Frontal cortex (tissue), 4 donors: ENCODE measurements at places on chromosomes 5 and 9.

GRCh38 chr5:91188755-91189154 lies 194.4 kb downstream of the ARRDC3 start:
- no peak for DNase-seq

DNA sequence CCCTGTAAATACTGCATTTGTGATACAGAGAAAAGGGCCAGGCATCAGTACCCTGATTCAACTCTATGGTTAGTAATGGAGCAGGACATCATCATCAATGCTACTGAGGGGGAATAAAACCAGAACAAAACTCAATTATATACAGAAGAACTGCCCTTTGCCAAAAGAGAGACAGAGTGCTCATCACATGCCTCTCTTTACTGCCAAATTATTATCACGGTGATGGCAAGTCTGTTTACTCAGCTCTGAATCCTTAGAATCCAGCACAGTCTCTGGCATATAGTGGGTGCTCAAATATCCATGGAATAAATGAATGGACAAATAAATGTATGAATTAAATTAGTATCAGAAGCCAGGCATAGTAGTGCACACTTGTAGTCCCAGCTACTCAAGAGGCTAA lies 130.2 kb downstream of the TTC39B start:
- no peak for DNase-seq

DNA sequence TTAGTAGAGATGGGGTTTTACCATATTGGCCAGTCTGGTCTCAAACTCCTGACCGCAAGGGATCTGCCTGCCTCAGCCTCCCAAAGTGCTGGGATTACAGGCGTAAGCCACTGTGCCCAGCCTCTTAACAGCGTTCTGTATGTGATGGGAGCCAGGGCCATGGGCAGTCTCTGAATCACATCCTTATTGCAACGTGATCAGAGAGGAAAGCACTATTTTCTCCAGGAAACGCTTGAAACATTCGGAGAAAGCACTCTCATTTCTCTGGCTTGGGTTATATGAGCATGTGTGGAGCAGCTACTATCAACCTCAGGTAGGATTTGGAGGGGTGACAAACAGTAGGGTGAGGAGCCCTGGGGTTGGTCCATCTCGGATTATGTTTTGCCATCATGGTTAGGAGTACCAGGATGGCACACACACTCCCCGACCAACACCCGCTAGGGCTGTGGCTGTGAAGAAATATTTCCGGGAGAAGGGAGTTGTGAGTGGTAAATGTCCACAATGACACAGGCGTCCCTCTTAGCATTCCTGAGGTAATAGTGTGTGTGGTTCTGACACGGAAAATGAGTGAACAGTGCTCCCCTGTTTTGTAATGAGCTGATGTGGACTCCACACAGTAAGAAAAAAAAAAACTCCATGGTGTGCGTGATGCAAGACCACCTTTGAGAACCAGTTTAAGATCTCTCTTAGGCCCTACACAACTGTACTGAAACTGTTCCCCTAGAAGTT lies 406.2 kb upstream of the ZNF608 start:
- DNase-seq = no peak

- no peak for DNase-seq
Observed at GRCh38 chr9:75960551-75960950, 70.1 kb downstream of the PCSK5 start.

GRCh38 chr9:93326056-93326455 lies 125.4 kb upstream of the FAM120A start:
- no peak for DNase-seq

GRCh38 chr5:62521319-62521718 lies 57.3 kb upstream of the LRRC70 start:
- DNase-seq = no peak

GRCh38 chr5:78504704-78505677 lies 143.6 kb downstream of the LHFPL2 start:
- peak; percentile 77 for DNase-seq

DNA sequence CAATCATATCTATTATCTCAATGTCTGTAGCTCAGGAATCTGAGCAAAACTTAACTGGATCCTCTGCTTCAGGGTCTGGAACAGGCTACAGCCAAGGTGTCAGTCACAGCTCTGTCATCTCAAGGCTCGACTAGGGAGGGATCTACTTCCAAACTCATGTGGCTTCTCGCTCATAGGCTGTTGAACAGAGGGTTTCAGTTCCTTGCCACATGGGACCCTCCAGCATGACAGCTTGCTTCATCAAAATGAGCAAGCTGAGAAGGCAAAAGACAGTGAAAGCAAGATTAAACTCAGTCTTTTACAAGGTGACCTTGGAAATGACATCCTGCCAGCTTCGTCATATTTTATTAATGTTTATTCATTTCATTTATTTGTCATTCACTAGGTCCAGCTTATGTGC lies 111.7 kb downstream of the GADD45G start:
- DNase-seq = no peak

DNA sequence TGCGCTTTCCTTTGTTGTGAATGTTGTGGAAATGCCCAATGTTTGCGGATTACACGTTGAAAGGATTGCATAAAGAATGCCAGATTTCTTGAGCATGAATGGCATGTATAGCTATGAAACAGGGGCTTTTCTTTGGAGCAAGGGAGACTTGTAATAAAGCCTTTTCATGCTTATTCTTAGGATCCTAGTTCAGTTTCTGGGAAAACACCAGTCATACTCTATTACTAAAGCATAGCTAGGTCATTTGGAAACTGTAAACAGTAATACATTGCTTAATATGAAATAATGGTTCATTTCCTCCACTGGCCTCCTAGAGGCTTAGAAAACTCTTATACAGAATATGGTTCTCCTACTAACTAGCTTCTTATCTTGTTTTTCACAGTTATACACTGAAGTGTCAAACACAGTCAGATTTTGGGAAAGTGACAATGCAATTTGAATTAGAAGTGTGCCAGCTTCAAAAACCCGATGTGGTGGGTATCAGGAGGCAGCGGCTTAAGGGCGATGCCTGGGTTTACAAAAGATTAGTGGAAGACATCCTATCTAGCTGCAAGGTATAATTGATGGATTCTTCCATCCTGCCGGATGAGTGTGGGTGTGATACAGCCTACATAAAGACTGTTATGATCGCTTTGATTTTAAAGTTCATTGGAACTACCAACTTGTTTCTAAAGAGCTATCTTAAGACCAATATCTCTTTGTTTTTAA lies 104.2 kb downstream of the MELK start:
- DNase-seq = no peak

- DNase-seq = no peak
Observed at GRCh38 chr5:128259607-128260021, 176.0 kb downstream of the SLC12A2 start.

- DNase-seq = no peak
Observed at GRCh38 chr5:139178935-139179334, 19.2 kb downstream of the SIL1 start.

DNA sequence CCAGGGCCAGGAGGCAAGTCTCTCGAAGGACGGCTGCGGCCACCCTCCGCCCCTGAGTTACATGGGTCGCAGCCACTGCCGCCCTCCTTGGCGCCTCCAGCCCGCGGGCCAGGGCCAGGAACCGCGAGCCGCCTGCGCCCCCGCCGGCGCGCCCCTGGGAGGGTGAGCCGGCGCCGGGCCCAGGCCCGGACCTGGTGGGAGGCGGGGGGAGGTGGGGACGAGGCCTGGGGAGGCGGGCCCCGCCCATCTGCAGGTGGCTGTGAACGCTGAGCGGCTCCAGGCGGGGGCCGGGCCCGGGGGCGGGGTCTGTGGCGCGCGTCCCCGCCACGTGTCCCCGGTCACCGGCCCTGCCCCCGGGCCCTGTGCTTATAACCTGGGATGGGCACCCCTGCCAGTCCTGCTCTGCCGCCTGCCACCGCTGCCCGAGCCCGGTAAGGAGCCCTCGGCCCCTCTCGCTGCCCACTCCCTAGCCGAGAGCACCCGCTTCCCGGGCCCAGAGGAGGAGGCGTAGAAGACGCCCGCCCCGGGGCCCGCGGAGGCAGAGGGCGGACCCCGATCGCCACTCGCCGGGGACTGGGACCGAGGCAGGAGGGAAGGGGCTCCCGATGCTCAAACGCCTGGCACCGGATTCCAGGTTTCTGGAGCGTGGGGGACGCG lies at the start of gene ASS1:
Gene ASS1 (plus strand): TSS at position 397 of the 657 bp plus-strand sequence. CDS start 7,268 bp downstream, outside the sequence.
- DNase-seq = peak; percentile 70

GRCh38 chr5:141412854-141413539 lies at the start of gene PCDHGA10:
Gene PCDHGA10, plus strand, starts transcription at chr5:141412987. Its CDS starts 189 bp downstream, at chr5:141413176.
- no peak for DNase-seq

DNA sequence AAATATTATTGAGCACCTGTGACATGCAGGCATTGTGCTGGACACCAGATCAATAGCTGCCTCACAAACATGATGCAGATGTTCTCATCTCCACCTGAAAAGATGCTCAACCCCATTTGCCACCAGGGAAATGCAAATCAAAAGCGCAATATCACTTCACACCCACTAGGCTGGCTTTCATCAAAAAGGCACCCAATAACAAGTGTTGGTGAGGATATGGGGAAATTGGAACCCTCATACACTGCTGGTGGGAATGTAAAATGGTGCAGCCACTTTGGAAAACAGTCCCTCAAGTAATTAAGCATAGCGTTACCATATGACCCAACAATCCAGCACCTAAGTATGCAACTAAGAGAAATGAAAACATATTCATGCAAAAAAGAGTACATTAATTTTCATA lies 24.7 kb downstream of the FGF1 start:
- DNase-seq = no peak

- DNase-seq = no peak
Observed at GRCh38 chr9:21825637-21826036, 23.2 kb downstream of the MTAP start.

GRCh38 chr5:478982-479535 lies 36.1 kb downstream of the EXOC3 start:
- DNase-seq = no peak

DNA sequence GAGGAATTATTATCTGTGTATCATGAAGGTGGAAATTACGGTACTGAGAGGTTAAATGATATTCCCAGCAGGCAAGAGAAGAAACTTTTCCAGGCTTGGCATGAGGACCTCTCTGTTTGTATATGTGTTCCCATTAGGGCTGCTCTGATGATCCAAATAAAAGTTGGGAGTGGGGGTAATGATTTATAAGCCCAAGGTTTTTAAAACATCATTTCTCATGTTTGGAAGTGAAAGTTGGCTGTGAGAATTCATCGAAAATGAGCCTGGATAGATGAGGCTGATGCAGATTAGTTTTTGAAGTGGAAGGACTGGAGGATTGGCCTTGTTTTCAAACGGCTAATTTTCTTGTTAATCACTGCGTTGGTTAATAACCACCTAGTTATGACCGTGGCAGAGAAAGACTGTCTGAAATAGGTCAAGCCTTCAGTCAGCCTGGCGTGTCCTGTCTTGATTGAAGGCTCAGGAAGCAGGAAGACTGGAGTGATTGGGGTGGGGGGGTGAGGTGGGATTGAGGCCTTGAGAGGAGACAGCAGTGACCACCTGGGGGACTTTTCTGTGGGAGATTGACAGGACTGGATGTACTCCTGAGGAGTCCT lies 391.0 kb upstream of the WWC1 start:
- DNase-seq = no peak

DNA sequence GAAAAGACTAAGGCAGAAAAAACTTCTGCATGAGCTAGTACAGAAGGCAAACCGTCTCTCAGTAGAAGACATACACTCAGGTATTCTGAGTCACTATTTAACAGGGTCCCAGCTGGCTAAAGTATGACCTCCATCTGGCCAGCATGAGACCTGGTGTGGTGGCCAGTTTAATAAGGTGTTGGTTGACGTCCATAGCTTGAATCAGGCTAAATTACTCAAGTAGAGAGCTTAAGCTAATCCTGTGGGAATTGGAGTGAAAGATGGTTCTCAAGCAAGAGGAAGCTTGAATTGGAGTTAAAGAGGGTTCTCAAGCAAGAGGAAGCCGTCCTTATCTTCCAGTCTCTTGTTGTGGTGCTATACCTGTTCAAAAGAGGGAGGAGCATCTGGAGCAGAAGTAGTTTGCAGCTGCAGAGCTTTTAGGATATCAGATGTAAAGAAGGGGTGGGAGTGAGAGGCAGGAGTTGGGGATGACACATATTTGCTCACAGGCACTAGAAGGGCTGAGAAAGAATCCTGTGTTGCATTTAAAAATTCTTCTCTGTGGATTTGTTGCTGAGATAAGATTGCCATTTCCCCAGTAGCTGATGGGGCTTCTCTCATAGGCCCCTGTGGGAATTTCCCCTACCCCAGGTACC lies 136.1 kb upstream of the RUSC2 start:
- no peak for DNase-seq

GRCh38 chr5:55554585-55555202 lies 19.9 kb upstream of the PLPP1 start:
- no peak for DNase-seq

GRCh38 chr9:68905129-68905528 lies 108.8 kb downstream of the PRKACG start:
- DNase-seq = no peak

DNA sequence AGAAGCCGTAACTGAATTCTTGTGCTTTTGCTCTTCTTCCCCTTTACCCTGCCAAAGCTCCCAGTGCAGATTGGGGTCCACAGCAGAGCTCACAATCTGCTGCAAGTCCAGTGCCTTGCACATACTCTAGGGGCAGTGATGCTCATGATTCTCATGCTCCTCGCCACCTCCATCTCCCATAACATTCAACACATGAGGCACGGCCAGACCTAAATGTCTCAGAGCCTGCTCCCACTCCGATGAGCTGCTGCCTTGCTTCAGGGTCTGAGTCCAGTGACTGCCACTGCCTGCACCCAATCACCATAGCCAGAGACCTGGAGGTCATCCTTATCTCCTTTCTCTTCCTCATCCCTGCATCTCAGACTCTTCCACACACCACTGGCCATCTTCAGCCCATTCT lies 10.5 kb downstream of the CSF1R start:
- DNase-seq = no peak

- no peak for DNase-seq
Observed at GRCh38 chr9:14868772-14869583, 41.2 kb downstream of the FREM1 start.

- no peak for DNase-seq
Observed at GRCh38 chr9:108087781-108088180, 598.2 kb upstream of the KLF4 start.
